T follicular helper cell (primary cell): ENCODE measurements at places on chromosomes 6 and 20.
A peak's percentile ranks its signal among the peaks of the same experiment; 100 is the strongest.

GRCh38 chr6:225121-225721 is 67.1 kb upstream of the DUSP22 start:
- DNase-seq: no peak

- peak; percentile 35 for DNase-seq
Measured at GRCh38 chr20:32031007-32031958, 20.8 kb upstream of the HCK start.

DNA sequence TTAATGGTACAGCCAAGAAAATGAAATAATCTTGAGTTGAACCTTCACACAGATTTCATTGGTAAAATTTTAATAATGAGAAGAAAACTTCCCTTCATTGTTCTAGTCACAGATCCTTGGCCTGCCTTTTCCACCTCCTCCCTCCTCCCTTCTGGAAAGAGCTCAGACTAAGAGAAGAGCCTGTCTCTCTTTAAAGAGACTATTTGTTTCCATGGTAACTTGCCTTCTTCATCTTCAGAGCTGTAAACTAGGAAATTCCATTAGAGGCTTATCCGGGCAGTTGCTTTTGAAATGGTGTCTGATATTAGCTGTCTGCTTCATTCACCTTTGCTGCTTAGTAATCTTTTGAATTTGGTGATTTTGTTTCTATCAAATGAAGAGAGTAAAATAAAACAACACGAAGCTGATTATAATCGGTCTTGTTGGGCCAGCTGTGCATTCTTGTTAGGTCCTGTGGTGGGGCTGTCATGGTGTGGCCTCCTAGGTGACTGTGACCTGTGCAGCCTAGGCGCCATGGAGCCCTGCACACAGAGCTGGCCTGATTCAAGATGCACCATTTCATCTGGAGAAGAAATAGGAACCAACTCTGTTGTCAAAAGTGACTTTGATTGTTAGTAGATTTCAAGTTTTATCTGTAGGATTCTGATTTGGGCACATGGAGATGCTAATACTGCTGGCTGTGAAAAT is 96.7 kb downstream of the MAP3K7 start:
- DNase-seq: no peak

- no peak for DNase-seq
Measured at GRCh38 chr6:14089224-14089623, 28.3 kb upstream of the CD83 start.

DNA sequence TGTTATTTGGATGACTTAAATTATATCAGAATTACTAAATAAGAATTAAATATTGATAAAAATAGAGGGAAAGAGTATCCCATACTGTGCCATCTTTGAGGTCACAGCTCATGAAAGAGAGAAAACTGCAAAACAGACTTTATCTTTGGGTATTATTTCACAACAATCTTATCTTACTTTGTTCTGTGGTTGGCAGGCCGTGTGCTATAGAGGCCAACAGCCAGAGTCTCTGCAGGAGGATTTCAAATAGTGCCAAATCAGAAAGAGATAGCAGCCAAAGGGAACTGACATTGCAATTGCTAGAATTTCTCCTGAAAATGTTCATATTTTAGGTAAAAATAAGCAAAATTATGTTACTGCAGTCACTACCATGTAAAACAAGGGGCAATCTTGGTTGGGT is 354.2 kb downstream of the GRIK2 start:
- DNase-seq: no peak

DNA sequence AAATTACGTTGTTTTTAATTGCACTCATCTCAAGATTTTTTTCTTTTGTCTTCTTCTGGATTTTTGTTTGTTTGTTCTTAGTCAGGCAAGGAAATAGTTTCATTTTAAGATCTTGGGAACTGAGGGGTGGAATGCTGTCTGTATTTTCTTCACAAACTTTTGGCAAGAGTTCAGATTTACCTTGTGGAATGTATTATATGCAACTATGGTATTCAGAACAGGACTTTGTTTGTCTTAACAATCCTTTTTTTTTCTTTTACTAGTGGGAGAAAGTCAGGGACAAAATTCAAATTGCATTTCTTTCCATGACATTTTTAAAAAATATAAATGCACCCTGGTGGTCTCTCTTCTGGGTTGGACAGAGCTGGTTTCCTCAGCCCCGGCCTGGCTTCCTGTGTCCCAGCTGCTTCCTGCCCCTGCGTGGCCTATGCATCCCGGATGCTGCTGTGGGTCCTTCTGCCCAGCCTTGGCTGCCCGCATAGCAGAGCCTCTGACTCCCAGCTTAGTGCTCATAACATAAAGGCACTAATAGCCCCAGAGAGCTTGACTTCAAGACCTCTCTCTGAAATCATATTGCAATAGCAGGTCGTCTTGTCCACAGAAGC is 520.7 kb downstream of the QKI start:
- no peak for DNase-seq

DNA sequence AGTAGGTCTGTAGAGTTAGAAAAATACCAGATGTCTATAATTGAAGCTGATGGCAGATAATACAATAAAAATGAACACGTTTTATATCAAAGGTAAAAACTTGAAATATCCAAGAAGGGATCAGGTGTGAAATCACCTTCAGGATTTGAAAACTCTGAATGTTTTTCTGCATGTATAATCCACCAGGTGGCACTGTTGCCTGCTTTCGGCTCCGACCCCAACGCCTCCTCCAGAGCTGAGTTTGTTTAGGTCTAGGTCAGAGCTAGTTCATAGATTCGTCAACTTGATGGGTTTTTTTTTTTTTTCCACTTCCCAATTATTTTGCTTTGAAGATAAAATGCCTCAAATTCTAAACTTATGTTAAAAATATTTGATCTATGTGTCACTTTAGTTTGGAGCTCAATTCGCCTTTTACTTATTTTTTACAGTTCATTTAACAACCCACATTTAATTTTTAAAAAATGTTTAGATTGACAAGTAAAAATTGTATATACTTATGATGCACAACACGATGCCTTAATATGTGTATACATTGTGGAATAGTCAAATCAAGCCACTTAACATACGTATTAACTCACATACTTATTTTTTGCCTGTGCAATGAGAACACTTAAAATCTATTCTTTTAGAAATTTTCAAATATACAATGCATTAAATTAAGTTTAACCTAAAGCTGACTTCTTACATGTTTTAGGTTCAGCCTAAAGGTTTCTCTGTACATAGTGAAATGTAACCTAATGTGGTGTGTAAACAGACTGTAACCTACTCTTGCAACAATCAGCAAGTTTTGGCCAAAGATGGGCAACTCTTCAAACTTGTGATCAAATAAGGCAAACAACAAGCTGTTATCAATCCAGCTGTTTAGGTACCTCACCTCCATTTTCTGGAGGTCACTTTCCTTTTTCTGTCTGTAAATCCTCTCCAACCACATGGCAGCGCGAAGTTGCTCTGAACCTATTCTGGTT is 39.4 kb upstream of the ENPP4 start:
- DNase-seq: peak; percentile 6

- no peak for DNase-seq
Measured at GRCh38 chr6:13766201-13766634, 48.1 kb downstream of the MCUR1 start.

DNA sequence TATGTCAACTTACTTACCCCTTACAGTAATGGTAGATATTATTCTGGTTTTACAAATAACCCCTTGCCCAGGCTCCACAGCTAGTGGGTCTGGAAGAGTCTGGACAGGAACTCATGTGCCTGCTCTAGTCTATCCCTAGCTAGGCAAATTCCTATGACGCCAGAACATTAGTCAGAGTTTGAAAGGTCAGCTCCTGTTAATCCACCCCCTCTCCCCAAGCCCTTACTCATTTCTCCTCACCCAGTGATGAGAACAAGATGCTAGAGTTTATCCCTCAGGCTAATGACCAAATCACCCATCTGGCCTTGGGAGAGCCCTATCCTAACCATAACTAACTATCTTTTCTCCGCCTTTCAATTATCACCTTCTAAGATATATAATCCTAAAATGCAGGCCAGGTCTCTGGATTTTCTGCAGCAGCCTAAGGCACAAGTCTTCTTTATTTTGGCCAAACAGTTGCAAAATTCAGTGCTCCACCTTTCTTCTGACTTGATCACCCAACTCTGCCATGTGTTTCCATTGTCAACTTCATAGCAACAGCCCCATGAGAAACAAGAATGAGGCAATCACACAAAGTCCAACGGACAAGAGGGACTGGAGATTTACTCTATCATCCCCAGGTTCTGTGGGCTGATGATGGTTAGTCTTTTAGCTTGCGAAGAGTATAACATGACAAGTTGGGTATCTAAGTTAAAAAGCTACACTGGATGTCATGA is 113.3 kb downstream of the TASP1 start:
- DNase-seq: no peak

DNA sequence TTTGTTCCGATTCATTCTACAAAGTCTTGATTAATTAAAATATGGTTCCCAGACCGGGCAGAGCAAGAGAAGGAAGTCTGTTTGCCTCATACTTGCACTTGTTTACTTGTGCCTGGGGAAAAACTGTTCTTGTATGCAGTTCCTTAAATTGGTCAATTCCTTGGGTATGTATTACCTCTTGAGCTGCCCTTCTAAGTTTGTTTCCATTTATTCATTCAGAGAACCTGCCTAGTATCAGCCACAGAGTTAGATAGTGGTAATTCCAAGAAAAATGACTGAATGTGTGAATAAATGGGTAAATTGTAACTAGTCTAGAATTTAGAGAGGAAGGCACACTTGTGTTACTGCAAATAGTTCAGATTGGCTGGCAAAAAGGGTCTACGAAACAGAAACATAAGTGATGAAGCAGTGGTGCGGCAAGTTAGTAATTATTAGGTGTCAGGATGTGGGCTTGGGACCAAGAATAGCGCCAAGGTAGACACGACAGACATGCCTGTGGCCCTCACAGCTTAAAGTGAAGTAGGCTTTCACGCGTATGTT is 525 bp upstream of the MAK start:
- no peak for DNase-seq

DNA sequence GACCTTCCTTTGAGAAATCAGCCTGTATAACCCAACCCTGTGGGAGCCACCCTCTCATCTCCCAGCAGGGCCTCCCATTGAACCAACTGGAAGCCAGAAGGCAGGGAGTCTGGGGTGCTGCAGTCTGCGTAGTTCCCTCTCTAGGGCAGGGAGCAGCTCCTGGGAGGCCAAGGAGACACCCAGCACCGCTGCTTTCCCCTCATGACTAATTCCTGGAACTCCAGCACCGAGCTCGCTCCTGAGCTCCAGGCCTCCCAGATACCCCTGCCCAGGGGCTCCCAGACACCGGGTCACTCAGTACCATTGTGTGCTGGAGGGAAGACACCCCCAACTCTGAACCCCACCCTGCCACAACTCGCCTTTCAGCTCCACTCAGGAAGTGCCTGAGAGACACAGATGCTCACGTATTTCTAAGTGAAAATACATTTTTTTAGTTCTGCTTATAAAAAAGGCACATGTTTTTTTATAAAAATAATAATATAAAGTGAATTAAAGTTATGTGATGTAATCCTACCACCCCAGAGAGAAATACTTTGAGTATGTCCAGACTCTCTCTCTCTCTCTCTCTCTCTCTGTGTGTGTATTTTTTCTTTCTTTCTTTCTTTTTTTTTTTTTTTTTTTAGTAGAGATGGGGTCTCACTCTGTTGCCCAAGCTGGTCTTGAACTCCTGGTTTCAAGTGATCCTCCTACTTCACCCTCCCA is 17.5 kb downstream of the PIM1 start:
- DNase-seq: no peak

DNA sequence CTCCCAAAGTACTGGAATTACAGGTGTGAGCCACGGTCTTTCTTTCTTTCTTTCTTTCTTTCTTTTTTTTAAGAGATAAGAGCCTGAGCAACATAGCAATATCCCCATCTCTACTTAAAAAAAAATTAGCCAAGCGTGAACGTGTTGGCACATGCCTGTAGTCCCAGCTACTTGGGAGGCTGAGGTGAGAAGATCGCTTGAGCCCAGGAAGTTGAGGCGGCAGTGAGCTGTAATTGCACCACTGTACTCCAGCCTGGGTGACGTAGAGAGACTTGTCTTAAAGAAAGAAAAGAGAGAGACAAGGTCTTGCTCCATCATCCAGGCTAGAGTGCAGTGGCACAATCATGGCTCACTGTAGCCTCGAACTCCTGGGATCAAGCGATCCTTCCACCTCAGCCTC is 162.0 kb upstream of the MLN start:
- DNase-seq: no peak

- no peak for DNase-seq
Measured at GRCh38 chr6:111789598-111789997, 83.7 kb downstream of the FYN start.

DNA sequence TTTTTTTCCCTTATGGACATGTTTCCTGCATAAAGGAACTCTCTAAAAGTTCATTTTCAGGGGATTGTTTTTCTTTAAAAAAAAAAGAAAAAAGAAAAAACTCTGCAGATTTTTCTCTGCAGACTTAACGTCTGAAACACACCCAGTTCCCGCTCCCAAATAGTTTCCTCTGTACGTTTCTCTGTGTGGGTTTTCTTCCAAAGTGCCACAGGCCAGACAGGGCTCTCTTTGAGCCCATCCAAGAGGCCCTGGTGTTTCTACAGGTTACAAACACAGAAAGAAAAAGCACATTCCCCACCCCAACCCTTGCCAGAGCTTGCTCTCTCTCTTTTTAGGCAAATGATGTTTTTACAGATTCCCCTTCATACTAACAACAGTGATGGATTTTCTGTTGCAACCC is 258.6 kb downstream of the FNDC1 start:
- no peak for DNase-seq

DNA sequence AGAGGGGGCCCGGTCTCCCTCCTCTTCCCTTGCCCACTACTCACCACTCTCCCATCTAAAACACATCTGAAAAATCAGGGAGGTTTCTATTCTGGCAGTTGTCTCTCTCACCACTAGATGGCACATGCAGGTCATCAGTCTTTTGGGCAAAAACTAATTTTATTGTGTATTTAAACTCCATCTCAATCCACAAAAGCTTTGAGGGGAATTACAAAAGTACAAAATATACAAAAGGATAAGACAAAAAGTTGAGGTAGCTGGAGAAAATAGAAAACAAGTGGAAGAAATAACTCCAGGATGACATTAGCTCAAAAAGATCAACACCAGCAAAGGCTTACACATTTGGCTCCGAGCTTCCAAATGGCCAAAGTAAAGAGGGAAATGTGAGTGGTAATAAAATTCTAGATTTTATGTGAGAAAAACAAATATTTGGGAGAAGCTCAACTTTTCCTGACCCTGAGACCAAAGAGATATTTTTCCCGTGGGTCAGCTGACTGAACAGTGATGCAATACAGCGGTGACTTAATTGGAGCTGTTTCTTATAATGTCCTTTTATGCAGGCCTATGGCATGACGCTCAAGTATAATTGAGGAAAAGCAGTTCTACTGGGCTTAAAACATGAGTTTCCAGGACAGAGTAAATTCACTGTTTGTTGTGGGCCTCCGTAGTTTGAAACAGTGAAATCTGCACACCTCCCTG is 79.8 kb upstream of the CHD6 start:
- no peak for DNase-seq

GRCh38 chr6:168663041-168663440 is 222.1 kb downstream of the SMOC2 start:
- DNase-seq: no peak
